CD4-positive, alpha-beta T cell treated with Interleukin-1 beta for 1 hour (primary cell): ENCODE measurements at places on chromosomes 13 and 19.

DNA sequence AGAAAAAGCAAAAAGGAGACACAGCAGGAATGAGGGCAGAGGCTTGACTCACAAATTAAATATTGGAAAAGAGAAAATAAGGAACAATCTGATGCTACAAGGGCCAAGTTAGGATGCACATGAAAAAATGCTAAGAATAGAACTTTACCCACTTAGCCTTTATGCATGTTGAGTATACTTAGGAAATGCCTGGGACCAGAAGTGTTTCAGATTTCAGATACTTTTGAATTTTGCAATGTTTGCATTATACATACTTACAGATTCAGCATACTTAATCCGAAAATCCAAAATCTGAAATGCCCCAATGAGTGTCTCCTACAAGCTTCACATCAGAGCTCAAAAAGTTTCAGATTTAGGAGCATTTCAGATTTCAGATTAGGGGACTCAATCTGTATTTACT, 262.3 kb downstream of the ABCC4 start:
- DNase-seq, result no peak

GRCh38 chr13:46289260-46289955, 77.7 kb downstream of the LRRC63 start:
- no peak for DNase-seq

DNA sequence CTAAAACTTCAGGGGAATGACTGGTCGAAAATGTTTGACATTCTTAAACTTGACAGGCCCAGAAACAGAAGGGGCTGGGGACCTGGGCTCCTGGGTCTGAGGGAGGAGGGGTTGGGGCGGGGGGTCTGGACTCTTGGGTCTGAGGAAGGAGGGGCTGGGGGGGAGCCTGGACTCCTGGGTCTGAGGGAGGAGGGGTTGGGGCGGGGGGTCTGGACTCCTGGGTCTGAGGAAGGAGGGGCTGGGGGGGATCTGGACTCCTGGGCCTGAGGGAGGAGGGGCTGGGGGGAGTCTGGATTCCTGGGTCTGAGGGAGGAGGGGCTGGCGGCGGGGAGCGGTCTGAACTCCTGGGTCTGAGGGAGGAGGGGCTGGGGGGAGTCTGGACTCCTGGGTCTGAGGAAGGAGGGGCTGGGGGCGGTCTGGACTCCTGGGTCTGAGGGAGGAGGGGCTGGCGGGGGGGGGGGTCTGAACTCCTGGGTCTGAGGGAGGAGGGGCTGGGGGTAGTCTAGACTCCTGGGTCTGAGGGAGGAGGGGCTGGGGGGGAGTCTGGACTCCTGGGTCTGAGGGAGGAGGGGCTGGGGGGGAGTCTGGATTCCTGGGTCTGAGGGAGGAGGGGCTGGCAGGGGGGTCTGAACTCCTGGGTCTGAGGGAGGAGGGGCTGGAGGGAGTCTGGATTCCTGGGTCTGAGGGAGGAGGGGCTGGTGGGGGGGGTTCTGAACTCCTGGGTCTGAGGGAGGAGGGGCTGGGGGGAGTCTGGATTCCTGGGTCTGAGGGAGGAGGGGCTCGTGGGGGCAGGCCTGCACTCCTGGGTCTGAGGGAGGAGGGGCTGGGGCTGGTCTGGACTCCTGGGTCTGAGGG, 5.5 kb upstream of the KLK6 start:
- no peak for DNase-seq

DNA sequence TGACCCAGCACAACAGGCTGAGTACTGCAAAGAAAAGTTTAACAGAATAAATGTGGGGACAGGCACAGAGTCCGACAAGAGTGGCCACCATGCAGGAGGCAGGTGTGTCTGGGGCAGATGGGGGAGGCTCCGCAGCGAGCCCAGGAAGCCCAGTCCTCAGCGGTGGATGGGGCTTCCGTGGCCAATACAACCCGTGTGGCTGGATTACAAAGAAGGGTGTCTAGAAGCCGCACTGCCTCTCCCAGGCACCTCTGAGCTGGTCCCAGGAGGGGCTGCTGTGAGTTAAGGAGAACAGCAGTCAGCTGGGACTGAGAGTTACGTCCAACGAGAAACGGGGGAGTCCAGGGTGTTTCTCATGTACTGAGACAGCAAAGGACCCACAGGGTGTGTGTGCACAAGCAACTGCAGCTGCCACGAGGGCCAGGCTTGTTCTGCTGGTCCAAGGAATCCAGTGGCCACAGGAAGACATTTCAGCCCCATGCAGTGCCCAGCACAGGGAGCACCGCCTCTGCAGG, 70.2 kb downstream of the SPACA7 start:
- DNase-seq, result no peak

- no peak for DNase-seq
Measured at GRCh38 chr13:104375614-104376013, 1309.4 kb upstream of the SLC10A2 start.

GRCh38 chr13:95652821-95653220, 8.3 kb upstream of the DZIP1 start:
- no peak for DNase-seq

DNA sequence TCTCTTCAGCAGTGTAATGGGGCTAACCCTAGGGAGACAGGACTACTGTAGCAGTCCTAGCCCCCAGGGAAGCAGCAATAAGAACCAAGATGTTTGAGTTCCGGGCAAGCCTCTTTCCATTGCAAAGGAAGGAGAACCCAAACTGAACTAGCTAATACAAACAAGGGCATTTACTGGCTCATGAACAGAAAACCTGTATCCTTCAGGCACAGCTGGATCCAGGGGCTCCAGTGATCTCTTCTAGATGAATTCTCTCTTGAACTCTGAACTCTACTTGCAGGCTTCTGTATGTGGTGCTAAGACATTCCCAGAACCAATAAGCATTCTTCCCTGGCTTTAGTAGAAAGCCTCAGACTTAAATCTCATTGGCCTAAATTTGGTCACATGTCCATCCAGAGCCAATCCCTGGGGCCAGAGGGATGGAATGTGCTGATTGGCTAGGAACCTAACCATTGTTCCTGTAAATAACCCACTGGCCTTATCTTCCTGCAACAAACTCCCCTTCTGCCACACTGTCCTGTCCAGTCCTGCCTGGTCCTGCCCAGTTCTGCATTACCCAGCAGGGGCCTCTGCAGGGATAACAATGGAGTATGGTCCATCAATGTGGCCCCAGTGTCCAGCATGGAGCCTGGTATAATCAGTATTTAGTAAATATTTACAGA, 3.9 kb upstream of the PODNL1 start:
- DNase-seq, result no peak

GRCh38 chr19:13262450-13262849, 112.2 kb downstream of the IER2 start:
- no peak for DNase-seq

- DNase-seq, result no peak
Measured at GRCh38 chr19:7737215-7737614, 5.3 kb upstream of the CLEC4G start.

- DNase-seq, result no peak
Measured at GRCh38 chr19:50932690-50933083, 20.2 kb downstream of the KLK5 start.

DNA sequence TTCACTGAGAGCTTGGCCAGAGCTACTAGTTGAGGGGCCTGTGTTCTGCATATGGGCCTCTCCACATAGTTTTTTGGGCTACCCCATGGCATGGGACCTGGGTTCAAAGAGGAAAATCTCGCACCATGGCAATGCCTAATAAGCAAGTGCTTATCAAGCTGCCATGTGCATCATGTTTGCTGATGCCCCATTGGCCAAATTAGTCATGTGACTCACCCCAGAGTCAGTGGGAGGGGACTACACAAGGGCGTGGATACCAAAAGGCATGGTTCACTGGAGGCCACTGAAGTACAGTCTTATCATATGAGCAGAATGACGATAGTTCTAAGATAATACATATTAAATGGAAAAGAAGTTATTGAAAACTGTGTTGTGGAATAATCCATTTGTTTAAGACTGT, 214.8 kb downstream of the LMO7 start:
- DNase-seq, result no peak

- no peak for DNase-seq
Measured at GRCh38 chr13:73987618-73988017, 146.6 kb downstream of the KLF12 start.

GRCh38 chr13:100115693-100116254, 26.9 kb downstream of the PCCA start:
- no peak for DNase-seq

GRCh38 chr13:109973279-109973678, 186.9 kb upstream of the IRS2 start:
- DNase-seq, result no peak

- DNase-seq, result no peak
Measured at GRCh38 chr19:47549261-47549862, 23.6 kb downstream of the ZNF541 start.

DNA sequence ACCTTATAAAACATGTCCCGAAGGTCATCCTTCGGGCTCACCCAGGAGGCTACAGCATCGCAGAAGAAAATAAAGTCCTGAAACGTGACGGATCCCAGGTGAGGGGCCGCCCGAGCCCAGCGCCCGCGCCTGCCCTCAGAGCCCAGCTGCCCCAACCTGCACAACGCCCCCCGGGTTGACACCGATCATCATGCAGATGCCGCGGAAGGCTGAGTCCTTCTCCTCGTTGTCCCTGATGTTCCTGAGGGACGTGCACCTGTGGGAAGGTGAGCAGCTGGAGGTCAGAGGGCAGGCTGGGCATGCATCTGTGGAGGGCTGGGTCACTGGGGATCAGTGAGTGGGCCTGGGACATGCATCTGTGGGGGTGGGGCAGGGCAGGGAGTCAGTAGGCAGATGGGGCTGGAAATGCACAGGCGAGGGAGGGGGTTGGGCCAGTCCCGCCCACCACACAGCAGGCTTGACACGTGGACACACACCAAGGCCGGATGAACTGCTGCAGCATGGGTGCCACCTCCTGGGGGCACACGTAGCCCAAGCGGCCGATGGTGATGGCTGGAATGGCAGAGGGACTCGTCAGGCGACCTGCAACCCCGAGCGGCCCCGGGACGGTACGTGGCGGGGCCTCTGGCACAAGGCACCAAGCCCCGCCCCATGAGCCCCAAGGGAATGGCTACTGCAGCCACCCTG, 5.3 kb upstream of the FBXW9 start:
- no peak for DNase-seq

DNA sequence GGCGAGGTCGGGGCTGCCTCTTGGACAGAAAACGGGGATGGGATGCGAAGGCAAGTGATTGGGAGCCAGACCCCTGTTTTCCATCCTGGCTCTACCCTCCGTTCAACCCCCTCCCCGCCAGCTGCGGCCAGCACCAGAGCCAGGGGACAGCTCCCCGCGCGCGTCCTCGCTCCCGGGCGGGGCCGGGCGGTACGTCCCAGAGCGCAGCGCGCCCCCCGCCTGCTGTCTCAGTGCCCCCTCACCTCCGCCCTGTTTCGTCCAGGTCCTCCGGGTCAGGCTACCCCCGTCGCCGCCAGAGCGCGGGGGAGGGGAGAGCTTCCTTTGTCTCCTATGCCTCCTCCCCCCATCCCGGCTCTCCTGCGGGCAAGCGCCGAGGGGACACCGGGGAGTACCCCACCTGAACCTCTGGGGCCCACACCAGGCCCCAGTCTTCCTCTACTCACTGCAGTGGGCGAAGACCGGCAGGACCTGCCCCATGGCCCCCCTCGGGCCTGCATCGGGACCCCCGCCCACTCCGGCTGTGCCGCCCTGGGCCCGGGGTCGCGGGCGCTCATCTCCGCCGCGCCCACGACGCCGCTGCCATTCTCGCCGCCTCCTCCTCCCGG, 396 bp downstream of the RTN2 start:
- DNase-seq, result peak; percentile 49

DNA sequence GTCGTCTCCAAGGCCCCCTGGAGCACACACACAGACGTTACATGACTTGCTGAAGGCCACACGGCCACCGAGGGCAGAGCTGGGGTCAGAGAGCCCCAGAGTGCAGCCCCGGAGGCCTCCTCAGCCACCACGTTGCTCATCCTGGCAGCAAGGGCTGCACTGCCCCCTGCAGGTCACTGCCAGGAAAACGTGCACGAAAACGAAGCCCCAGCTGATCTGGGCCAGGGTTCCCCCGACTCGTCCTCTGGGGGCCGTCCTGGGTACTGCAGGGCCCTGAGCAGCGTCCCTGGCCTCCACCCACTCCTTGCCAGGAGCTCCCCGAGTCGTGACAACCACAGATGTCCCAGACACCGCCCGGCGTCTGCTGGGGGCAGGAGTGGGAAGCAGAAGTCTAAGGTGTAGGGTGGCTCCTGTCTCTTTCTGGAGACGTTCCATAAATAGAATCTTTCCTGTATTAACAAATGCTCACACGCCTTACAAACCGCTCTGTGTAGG, 3.4 kb downstream of the TPGS1 start:
- DNase-seq, result peak; percentile 94

DNA sequence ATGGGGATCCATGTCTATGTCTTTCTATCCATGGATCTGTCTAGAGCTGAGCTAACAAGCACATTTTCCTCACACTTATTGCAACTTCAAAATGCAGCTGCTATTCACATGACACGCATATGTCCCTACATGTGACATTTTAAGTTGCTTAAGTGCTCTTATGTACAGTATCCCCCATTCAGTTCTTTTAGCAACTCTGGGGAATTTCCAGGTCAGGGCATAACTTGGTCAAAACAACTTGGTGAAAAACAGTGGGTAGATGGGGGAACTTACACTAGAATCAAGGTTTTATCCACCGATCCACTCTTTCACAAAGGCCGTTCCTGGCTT, 73.0 kb downstream of the COL4A1 start:
- no peak for DNase-seq

DNA sequence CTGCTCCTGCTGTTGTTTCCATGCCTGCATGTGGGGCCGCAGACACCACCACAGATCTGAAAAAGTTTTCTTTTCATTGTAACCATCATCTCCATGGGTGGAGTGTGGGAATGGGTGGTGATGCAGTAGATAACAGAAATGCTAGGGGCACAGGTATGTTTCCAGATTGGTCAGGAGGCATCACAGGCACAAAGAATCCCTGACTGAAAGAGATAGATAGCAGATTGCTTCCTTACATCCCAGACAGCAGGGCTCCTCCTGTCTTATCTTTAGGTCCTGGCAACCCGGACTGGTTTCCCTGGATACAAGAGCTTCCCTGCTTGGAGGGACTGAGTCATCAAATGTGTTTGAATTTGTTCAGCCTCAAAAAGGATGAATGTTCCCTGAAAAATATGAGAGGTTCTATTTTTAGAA, 1937.6 kb downstream of the PCDH9 start:
- DNase-seq, result no peak

- DNase-seq, result no peak
Measured at GRCh38 chr19:34960103-34960805, 3.8 kb downstream of the ZNF792 start.

DNA sequence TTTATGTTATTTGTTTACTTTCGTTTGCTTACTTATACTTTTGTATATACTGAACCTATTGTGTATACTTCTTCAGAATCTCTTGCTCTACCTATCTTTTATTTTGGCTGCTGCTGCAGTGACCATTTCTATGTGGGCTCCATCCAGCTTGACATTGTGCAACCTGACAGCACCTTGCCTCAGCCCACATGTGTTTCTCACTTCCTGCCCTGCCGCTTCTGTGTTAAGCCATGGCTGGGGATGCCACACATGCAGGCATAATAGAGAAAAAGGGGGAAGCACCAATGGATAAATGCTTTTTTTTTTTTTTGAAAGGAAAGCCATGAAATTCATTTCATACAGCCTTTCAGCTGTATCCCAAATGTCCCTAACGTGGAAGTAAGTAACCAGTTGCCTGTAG, 147.6 kb downstream of the RBM26 start:
- no peak for DNase-seq
